ENCODE measurements at places on chromosomes 5 and 9.

DNA sequence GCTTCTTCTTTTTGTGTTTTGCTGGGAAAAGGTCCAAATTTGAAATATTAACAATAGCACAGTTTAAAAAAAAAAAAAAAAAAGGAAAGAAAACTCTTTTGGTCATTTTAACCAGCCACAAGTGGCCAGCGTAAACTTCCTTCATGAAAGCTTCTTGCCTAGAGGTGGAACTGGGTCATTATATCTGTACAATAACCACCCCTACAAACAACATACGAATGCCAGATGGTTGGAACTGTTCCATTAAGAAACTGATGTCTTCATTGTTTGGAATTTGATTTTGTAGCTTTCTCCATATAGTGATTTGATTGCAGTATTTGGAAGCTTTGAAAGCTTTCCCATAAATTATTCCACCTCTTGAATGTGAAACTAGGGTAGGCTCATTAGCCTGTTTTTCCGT, 18.3 kb upstream of the LPAR1 start:
- DNase-seq = no peak

DNA sequence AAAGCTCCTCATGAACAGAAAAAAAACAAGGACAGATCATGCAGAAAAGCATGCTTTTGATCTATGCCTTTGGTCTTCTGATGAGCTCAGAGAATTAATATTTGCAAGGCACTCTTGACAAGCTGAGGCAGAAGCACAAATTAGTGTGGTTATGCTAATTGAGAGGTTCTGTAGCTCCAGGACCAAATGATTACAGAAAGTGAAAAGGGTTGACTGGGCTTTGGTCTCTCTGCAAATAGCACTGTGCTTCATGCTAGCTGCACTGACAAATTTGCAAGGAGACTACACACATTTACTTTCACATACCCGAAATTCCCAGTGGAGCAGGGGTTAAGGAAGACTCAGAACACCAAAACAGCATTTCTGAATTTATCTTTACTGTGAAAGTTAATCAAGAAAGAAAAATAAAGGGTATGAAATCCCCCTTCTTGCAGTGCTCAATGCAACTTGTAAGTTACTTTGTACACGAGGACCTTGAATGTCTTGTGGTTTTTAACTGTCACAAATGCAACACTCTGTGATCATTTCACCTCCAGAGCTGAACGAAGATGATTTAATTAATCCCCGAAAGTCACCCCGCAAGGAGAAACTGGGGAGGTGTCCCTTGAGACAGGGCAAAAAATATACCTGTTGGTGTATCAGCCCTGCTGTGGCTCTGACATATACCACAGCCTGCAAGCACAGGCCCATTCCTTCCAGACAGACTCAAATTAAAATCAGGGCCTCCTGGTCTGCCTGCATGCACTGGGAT, 11.9 kb downstream of the RAPGEF1 start:
- no peak for DNase-seq

DNA sequence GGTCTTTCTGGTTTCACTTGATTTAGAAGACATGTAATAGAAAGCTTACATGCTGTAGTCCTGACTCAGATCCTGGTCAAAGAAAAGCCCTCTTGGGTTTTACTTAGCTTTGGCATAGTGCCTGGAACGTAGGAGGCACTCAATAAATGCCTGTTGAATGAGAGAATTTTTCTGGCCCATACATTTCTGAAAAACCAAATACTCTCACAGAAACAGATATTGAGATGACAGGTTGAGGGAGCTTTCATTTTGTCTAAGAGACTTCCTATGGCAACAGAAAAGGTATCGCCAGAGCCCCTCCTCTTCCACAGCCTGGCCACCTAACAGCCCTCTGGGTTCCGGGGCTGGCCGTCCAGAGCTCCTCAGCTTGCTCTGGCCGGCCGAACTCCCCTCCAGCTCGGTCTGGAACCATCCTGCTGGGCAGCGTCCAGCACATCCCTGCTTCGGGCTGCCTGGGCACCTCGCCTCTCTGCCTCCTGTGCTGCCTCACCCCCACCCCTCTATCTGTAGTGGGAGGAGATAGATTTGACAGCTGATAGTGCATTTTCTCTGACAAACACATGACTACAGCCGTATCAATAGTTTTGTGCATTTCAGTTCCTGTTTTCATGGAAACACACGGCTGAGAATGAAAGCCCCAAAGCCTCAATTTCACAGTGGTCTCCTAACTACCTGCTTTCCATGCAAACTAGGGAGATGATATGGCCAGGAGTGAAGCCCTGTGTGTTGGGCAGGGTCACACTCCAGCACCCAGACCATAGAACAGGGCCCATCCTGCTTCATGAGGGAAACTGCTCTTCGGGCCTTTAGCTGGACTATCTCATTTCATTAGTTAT, 1.1 kb downstream of the IL4 start:
- no peak for DNase-seq

GRCh38 chr5:42944989-42945388, 95.1 kb downstream of the ANXA2R start:
- no peak for DNase-seq

DNA sequence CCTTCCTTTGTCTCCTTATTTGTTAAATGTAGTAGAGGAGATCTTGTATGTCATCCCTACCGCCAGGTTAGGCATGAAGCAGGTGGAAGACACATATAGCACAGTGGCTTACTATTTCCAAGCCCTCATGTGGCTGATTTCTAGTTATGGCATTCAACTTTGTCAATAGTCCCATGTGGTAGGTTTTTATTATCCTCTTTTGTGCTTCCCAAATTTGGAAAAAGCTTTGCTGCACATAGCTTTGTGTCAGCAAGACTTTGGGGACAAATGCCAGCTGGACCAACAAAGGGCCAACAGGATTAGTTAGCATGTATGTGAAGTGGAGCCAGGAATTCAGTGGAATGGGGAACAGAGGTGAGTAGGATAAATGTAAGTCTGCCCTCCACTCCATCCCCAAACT, 276.3 kb downstream of the PSAT1 start:
- no peak for DNase-seq

GRCh38 chr9:113508111-113508749, 44.7 kb downstream of the RGS3 start:
- DNase-seq = no peak

DNA sequence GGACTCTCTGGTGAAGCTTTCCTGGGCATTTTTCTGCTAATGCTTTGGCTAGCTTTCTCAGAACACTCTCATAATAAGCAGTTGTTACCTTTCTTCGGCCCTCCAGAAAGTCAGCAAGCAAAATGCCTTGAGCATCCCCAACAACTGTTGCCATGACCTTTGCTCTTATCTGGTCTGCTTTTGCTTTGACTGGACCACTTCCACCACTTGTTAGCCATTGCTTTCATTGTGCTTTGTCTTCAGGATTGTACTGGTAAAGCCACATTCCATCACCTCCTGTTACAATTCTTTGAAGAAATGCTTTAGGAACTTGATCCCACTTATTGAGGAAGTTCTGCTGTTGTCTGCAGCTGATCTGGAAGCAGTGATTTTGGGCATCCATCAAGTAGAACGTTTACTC, 35.7 kb downstream of the RAD50 start:
- no peak for DNase-seq

GRCh38 chr9:89878687-89879086, 273.9 kb downstream of the GADD45G start:
- DNase-seq = no peak

- no peak for DNase-seq
Measured at GRCh38 chr5:133336121-133336968, 276.0 kb downstream of the FSTL4 start.

GRCh38 chr5:154015071-154015693, 23.5 kb downstream of the FAM114A2 start:
- DNase-seq = no peak

- no peak for DNase-seq
Measured at GRCh38 chr9:124258607-124259157, 933 bp downstream of the NEK6 start.

DNA sequence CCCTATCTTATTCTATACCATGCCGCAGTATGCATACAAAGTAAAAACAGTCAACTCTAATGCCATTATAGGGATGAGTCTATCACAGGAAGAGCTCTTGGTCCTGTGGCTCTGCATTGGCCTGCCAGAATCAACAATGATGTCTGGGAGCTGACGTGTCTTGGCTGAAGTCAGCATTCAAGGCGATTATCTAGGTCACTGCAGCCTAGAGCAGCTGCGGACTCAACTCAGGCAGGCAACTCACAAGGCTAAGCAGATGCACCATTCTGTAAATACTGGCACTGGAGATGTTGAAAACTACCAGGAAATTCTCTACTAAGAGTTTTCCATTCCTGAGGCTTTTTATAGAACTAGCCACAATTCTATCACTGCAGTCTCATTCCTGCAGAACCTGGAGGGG, 13.3 kb downstream of the SPATA9 start:
- no peak for DNase-seq

DNA sequence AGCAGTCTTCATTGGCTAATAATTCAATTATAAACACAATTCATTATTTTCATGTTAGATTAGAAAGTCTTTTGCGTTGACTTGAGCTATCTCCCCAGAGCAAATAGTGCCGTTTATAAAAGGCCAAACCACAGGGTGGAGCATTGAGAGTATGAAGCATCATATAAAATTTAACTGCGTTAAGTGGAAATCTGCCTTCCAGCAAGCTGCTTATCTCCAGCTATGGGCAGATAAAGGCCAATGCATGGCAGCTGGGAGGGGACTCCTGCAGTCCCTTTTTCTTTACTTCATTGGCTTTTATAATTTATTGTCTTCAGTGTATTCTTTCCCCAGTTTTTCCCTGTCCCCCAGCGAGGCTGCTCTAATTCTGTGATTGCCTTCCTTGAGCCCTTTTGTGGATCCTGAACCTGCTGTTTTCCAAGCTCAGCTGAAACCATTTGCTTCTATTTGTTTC, 113.7 kb downstream of the TMEM232 start:
- no peak for DNase-seq

GRCh38 chr5:139146809-139147482, 51.2 kb downstream of the SIL1 start:
- no peak for DNase-seq
